ENCODE measurements at places on chromosomes 3 and 15. TPM values are rescaled to one million over a fixed set of nuclear protein-coding genes. Genes with fewer than 3 reads are reported as not detected.

DNA sequence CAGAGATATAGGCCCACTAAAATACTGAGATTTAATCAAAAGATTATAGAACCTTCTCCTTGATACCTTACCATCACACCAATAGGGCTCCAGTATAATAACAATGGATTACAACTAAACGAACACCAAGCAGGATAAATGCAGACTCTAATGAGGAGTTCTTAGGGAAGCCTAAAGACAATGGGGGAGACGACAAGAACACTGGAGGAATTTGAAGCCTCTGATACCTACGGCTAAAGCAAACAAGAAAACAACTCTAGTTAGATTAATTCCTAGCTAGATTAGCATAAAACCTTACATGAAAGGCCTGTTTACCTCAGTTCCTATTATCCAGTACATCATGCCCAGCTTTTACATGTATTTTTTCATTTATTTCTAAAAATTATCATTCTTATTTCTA, 35.1 kb downstream of the NGLY1 start:
- no peak for ATAC-seq

DNA sequence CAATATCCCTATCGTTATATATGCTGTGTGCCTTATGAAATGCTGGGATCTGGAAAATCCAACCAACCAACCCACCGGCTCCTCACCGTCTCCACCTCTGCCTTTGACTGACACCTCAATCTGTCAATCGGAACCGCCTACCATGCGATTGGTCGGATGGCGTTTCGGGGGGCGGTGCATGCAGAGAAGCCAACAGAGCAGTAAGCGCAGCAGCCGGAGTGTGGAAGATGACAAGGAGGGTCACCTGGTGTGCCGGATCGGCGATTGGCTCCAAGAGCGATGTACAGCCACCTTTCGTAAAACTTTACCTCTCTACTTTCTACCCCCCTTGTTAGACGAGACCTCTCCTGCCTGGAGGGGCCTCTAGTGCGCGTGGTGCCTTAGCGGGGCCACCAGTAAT, 6.3 kb downstream of the CLK3 start:
- ATAC-seq, result no peak

LDHAL6B gene
- total RNA-seq, result 0.38 TPM

GRCh38 chr3:24506966-24507775, 12.5 kb upstream of the THRB start:
- ATAC-seq, result no peak

DNA sequence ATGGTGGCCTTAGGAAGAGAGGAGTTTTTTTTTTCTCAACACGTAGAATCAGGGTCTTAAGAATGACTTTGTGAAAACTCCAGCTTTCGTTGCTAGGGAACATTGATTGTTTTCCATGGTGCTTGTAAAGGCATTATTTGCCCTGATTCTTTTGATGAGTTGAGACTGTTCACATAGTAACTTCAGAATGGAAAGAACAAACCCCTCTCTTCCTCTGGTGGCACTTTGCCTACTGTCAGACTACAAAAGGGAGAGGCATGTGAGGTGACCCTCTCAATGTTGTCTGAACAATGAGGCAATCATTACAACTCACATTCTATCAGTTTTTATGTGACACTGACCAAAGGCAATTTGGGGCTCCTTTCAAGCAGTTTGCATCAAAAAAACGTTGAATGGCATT, 477.8 kb downstream of the FGF12 start:
- no peak for ATAC-seq

GRCh38 chr3:25536521-25537391, 108.7 kb downstream of the RARB start:
- no peak for ATAC-seq

- no peak for ATAC-seq
Measured at GRCh38 chr15:63605036-63605435, 7.8 kb downstream of the FBXL22 start.

SLC38A3 gene
- total RNA-seq, result 0.88 TPM

DNA sequence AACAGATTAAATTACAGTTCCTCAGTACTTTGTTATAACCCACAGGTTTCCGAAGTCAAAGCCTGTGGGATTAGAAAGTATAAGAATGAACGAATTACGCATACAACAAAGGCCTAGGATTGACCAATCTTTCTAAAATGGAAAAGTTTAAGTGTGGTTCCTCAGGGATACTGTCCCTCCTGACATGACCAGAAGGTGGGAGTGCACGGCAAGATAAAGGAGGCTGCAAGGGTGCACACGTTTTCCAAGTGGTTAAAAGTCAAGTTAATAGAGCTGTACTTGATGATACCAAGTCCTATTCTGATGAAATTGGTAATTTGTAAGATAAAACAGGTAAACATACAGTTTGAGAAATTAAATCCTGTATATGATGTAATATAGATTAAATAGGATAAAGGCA, 96.2 kb downstream of the ALDH1A2 start:
- ATAC-seq, result no peak

DNA sequence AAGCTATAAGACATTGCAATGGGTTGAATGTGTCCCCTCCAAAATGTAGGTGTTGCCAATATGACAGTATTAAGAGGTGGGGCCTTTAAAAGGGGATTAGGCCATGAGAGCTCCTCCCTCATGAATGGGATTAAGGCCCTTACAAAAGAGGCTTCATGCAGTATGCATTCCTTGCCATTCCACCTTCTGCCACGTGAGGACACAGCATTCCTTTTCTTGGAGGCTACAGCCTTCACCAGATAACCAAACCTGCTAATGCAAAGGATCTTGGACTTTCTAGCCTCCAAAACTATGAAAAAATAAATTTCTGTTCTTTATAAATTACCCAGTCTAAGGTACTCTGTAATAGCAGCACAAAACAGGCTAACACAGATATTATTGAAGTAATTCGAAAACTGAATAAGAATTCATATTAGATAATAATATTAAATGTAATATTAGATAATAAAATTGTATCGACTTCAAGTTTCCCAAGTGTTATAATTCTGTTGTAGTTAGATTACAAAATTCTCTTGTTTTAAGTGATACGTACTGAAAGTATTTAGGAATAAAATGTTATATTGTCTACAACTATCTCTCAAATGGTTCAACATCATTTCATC, 29.4 kb upstream of the ATP8B4 start:
- peak; percentile 76 for ATAC-seq

DNA sequence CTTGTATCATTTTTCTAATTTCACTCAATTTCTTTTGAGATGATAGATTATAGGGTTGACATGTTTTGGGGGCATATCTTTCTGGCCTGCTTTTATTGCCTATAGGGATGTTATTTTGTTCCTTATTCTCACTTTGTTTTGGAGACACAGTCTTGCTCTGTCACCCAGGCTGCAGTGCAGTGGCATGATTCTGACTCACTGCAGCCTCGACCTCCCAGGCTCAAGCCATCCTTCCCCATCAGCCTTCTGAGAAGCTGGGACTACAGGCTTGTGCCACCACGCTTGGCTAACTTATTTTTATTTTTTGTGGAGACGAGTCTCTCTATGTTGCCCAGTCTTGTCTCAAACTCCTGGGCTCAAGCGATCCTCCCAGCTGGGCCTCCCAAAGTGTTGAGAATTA, 72.8 kb upstream of the FAN1 start:
- no peak for ATAC-seq

DNA sequence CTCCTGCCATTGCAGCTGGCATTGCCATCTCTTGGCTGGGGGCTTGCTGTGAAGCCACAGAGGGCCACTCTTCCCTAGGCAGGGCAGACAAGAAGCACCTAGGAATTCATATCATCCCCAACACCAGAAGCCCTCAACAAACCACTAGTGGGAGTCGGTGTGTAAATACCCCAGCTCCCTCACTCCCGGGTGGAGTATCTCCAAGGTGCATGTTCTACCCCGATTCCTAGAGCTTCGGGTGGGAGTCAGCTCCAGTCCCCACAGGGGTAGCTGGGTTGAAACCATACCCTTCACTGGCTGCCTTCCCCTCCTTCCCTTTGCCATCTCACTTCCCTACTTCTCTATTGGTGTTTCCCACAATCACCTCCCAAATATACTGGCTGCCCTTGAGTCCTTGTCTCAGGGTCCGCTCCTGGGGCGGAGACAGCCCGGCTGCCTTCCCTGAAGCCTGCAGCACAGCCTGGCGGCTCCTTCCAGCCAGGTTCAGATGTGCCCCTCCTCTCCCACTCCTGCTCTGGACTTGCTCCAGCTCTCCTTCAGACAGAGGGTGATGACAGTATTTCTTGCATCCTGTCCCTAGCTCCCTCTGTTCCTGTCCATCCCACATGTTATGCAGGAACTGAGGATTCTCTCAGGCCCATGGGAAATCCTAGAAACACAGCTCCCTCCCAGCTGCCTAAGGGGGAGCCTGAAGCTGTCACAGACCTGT, 33.3 kb downstream of the FAM3D start:
- peak; percentile 49 for ATAC-seq

EIF4E3 gene
- 6.6 TPM for total RNA-seq

GRM7 gene
- 0.21 TPM for total RNA-seq

- peak; percentile 86 for ATAC-seq
Measured at GRCh38 chr3:138125548-138126221, 6.5 kb downstream of the A4GNT start.

DNA sequence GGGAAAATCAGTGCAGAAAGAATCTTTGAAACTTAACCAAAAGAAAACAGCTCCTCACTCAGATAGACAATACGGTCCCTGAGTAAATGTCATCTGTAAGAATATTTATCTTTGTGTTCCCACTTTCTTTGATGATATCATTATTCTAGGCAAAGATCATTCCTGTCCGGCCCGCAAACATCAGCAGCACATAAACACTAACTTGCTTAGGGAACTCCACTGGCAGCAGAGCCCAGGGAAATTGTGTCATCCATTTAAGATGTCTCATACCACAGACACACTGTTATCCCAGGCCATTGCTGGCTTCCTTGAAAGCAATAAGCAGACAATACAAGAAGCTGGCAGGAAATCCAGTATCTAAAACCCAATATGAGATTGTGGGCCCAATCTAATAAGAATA, 20.1 kb upstream of the CD96 start:
- ATAC-seq, result peak; percentile 44

GRCh38 chr3:172213904-172214303, 174.5 kb downstream of the FNDC3B start:
- no peak for ATAC-seq

EIF3J gene
- total RNA-seq, result 42.1 TPM

GRCh38 chr15:68517285-68517761, 61.5 kb upstream of the CORO2B start:
- ATAC-seq, result no peak

CAV3 gene
- total RNA-seq, result not detected

TM4SF4 gene
- 1.4 TPM for total RNA-seq

DNA sequence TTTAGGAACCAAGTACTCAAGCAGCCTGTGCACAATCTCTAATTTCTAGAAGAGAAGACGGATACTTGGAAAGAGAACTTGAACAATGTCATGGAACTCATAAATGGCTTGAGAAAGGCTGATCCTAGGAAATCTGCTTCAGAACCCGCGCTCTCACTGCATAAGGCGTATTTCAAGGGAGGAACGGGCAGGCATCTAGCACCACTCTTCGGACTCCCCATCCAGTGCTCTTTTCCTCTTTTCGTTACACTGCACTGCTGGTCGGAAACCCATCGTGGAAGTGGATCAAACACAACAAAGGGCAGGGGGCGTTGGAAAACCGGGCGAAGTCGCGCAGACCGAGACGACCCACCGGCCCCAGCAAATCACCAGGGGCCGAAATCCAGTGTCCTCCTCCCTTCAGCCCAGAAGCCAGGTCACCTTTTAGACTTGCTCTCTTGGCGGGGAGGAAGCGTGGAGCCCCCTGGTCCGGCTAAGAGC, 539 bp upstream of the TLNRD1 start:
- no peak for ATAC-seq

CFAP100 gene
- not detected for total RNA-seq

RBP2 gene
- 1.3 TPM for total RNA-seq

GRCh38 chr3:100225193-100225592, 35.6 kb upstream of the TBC1D23 start:
- ATAC-seq, result no peak

DNA sequence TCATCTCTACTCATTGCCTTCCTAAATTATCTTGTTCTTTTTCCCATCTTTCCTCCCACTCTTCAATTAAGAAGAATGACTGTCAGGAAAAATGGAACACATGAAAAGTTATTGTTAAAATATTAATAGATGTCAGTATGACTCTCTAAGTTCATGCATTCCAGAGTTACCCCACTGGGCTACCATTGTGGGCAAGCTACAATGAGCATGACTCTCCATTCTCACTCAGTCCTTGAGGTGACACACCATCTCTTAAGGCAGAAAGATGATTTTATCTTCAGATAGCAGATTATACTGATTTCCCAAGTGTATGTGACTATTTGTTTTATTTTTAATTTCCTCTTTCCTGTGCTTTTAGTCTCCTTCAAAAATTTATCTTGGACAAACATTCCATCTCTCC, 144.3 kb downstream of the ALCAM start:
- no peak for ATAC-seq

DNA sequence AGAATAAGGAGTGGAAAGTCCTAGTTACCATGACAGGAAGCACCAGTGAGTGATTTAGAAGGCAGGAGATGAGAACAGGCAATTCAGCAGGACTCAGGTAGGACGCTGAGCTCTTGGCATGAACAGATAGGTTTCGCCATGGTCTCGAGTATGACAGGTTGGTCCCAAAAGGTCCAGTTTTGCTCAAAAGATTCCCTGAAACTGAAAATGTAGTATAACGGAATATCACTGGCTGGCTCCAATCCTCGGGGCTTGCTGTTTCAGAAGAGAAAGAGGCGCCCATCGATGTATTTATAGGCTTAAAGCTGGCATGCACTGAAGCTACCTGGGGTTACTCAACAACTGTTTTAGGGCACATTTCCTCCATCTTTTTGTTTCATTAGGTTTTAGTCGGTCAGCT, 59.2 kb downstream of the SRGAP3 start:
- ATAC-seq, result no peak

- ATAC-seq, result peak; percentile 85
Measured at GRCh38 chr15:58163985-58164384, 25.8 kb downstream of the AQP9 start.

GXYLT2 gene
- total RNA-seq, result 0.17 TPM

DNA sequence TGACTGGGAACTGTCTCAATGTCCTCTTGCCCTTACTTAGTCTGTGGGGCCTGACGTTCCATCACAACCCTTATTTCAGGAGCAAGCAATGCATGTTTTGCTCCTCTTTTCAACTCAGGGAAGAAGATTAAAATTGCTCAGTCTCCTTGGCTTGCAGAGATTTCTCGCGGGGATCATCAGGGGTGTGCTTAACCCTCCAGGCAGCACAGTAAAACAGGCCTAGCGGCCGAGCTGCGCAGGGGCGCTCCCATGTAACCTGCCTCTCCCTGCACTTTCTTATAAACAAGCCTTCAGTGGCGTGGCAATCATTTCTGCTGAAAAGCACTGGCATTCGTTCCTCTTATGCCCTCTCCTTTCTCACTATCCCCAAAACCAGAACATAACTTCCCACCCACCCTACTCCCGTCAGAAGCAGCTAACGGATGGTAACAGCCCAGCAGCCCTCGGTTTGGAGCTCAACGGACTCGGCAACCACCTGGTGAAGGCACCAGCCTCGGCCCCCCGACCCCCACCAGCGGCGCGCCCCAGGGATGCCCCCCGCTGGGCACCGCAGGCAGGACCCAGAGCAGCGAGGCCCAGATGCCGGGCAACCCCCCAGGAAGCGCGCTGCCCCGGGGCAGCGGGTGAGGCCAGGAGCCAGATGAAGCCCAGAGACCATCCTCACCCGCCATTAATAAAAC, 1.1 kb downstream of the MCF2L2 start:
- peak; percentile 25 for ATAC-seq

- ATAC-seq, result no peak
Measured at GRCh38 chr3:114218578-114219185, 18.7 kb downstream of the ZNF80 start.
